ENCODE measurements at places on chromosomes 11 and 22.

DNA sequence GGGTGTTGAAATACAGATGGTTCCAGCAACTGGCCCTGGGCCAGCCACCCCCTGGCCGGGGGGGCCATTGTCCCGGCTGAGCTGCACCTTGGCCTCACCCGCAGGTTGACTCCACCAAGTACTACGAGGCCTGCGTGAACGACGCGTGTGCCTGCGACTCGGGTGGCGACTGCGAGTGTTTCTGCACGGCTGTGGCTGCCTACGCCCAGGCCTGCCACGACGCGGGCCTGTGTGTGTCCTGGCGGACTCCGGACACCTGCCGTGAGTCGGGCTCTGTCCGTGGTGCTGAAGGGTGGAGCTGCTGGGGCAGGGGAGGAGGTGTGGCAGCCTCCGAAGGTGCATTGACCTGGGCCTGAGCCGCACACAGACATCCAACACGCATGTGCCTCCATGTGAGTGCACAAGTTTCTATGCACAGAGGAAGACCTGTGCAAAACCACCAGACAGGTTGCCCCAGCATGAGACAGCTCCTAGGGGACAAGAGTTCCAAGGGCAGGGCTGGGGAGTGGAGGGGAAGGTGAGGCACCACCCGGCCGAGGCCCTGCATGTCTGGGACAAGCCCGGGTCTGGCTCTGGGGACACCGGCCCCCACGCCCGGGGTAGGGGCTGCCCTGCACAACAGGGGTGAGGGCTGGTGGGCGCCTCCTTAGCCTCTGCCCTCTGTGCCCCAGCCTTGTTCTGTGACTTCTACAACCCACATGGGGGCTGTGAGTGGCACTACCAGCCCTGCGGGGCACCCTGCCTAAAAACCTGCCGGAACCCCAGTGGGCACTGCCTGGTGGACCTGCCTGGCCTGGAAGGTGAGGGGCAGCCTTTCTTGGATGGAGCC lies 16.1 kb downstream of the MUC5B start:
- no peak for DNase-seq

DNA sequence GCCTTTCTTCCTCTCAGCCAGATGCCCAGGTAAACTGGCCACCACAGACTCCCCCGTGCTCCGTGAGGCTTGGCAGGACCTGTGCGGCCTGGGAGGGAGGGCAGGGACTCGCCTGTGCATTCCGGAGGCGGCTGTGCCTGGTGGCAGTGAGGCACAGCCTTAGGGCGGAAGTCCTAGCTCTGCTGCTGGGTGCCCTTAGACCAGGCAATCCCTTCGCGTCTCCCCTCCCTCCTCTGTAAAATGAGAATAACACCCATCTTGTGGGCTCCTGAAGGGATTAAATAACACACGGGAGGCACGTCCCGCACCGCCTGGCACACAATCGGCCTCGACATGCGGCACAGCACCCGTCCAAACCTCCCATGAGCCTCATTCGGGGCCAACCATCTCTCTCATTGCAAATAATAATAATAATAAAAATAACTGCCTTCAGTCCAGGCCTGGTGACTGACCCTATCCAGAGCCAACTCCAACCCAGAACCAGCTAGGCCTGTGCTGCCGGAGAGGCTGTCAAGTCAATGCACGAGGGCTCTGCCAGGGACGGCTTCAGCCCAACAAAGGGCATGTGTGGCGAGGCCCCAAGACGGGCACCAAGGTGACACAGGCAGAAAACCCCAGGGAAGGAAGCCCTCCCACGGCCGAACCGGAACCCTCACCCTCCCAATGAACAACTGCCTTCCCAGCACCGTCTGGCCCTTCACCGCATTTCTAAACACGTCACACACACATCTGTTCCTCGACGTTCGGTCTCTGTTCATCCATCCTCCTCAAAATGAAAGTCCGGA lies 8.2 kb downstream of the LTO1 start:
- no peak for DNase-seq

DNA sequence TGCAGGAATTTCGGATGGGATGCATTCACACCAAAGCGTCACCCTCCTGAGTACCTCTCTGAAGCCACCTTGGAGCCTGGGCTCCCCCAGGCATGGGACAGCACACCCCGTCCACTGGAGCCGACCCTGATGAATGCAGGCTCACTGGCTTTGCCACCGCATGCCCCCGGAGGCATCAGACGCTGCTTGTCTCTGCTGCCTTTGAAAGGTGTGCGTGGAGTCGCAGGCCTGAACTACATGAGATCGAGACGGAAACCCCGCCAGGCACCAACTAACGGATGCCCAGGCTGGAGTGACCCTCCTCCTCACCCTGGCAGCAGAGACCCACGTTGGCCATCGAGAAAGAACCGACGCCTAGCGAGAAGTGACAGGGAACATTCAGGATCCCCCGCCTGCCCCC lies 22.5 kb downstream of the KRTAP5-5 start:
- no peak for DNase-seq

GRCh38 chr11:85307366-85307765 lies 319.8 kb downstream of the DLG2 start:
- DNase-seq, result no peak

DNA sequence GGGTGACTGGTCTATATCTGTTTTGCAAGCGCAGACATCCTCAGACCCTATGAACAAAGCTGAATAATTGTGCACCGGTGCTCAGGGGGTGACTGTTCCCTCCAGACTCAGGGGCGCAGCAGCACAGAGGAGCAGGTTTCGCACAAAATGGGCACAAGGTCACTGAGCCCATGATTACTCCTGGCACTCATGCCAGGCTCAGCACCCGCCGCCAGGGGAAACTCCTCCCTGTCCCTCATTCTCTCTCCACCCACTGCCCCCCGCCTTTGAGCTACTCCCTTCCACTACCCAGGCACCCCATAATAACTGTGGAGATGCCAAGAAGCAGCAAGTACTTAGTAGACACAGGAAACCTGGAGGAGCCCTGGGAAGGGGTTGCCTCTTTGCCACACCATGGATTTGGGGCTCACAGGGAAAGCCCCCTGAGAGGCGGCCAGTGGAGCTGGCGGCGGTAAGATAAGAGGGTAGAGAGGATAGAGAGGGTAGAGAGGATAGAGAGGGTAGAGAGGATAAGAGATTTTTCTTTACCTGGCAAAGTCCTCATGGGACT lies 198.8 kb downstream of the CTTN start:
- no peak for DNase-seq

GRCh38 chr11:84865791-84866535 lies 761.2 kb downstream of the DLG2 start:
- no peak for DNase-seq

DNA sequence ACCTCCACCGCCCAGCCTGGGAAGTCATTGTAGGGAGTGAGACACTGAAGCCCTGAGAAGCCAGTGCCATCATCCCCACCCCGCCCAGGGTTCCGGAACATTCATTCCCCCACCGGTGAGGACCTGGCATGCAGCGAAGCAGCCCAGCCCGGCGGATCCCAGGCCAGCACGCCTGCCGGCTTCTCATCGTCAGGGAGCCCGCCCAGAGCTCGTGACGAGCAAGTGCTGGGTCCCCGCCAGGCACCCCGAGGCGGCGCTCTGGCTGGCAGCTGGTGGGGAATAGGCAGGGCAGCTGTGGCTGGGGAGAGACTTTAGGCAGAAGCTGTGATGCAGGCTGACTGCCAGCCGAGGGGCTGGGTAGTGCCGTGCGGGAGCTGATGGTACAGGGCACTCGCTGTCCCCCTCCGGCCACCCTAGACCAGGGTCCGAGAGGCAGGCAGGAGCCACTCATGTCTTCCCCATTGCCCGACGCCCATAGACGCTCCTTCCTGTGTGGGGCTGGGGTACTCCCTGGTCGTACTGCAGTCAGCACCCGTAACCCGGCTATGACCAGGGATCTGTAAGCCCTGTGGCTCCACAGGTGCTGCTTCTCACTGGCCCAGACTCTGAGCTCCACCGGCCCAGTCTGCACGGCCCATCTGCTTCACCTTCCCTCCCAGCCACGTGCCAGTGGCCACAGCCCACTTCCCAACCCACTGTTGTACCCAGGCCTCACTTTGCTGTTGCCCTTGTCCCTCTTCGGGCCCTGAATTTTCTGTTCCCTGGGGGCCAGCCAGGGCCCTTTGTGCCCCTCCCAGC lies 24.5 kb upstream of the CABP7 start:
- no peak for DNase-seq

GRCh38 chr11:119361941-119362725 lies 15.6 kb upstream of the MFRP start:
- no peak for DNase-seq

- DNase-seq, result peak; percentile 74
Observed at GRCh38 chr22:32020117-32020516, 22.9 kb upstream of the SLC5A1 start.

DNA sequence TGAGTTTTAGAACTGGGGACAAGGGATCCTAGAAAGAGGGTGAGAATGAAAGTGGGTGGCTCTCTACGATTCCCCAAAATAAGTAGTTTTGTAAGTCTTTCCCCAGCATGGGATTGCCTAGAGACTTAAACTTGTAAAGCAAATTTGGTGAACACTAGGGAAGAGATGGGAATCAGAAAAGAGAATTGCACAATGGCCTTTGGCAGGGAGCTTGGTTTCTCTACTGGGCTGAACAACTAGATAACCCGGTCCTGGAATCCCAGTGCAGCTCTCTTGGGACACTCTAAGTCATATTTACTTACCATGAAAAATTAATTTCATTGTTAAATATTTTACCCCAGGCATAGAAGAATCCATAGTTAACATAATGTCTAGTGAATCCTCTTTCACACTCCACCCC lies 16.5 kb upstream of the USP18 start:
- DNase-seq, result peak; percentile 59

DNA sequence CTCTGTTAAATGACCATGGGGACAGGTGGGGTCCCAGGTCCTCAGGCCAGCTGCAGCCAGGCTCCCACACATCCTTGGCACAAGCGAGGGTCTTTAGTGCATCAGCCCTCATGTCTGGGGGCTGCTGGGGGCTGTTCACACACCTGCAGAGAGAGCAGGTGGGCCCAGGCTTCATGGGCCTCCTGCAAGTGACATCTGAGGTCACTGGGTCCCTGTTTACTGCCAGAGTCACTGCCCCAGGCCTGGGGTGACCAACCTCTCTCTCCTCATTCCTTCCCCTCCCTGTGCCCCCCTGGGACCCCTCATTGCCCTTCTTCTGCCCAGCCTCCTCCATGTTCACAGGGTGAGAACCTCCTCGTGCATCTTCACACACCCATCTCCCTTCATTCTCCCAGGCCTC lies 92.4 kb downstream of the RTL6 start:
- no peak for DNase-seq

DNA sequence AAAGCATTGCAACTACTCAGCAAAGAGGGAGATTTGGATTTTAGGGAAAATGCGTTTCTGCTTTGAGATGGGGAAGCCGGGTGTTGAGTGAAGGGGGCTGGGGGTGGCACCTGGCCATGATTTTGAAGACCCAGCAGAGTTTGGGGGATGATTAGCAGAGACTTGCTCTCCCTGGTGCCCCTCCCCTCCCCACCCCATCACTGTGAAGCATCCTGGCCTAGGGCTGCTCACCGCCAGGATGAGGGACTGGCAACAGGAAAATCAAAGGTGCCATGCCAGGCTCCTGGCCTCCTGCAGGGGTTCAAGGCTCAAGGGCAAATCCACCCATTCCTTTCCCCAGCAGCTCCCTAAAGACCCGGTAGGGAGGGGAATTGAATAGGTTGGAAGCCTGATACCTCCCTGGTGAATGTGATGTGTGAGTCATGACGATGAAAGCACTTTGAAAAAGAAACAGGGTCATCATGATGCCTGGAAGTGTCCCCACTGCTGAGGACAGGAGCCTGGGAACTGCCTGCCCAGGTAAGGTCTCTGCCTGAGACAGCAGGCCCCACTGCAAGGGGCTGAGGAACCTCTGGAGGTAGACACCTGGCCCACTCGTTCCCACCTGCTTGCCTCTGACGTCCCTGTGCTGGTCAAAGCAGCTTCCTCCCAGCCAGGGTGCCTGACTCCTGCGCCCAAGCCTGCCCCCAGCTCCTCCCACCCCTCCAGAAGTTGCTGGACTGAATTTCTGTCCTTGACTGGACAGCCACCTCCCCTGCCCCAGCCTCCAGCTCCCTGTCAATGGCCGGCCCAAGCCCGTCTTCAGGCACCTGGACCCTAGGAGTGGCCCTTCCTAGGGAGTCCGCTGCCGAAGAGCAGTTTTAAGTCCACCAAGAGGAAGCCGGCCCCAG lies 1.7 kb downstream of the CHST1 start:
- DNase-seq, result no peak

DNA sequence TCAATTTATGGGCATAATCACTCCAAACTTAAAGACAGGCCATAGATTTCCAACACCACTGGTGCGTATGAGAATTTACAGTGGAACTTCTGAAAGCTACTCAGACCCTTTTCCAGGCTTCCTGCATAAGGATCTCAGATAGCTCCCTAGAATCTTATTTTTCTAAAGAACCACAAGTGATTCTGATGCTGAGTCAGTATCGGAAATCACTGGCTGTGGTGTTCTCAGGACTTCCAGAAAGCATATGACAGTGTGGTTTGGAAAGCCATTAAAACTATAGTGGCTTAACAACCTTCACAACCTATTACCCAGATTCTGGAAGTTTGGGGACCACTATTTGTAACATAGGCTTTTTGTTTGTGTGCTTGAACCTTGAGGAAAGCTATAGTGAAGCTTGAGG lies 756.0 kb downstream of the DLG2 start:
- DNase-seq, result no peak

GRCh38 chr11:70828593-70829082 lies 423.7 kb downstream of the SHANK2 start:
- DNase-seq, result no peak

- peak; percentile 79 for DNase-seq
Observed at GRCh38 chr22:42820045-42820763, 36.9 kb downstream of the ARFGAP3 start.

Measured in fibroblast of pulmonary artery (primary cell).